ENCODE measurements at places on chromosomes 4 and X.

- no peaks in the 10 kb centered on the region for H3K36me3 ChIP-seq
- DNase-seq: no peak
- no peaks in the 10 kb centered on the region for H3K4me1 ChIP-seq
- no peaks in the 10 kb centered on the region for H3K27me3 ChIP-seq
These were observed 565.7 kb upstream of the FAT1 start for GRCh38 chr4:187289371-187289770.

GRCh38 chr4:154348657-154349056 lies 142.9 kb downstream of the DCHS2 start:
- no peaks in the 10 kb centered on the region for H3K36me3 ChIP-seq
- no peak for DNase-seq
- no peaks in the 10 kb centered on the region for H3K4me1 ChIP-seq
- no peak overlapping the region for H3K27ac ChIP-seq
- H3K27me3 ChIP-seq: no peaks in the 10 kb centered on the region
- H3K4me3 ChIP-seq: no peak overlapping the region

DNA sequence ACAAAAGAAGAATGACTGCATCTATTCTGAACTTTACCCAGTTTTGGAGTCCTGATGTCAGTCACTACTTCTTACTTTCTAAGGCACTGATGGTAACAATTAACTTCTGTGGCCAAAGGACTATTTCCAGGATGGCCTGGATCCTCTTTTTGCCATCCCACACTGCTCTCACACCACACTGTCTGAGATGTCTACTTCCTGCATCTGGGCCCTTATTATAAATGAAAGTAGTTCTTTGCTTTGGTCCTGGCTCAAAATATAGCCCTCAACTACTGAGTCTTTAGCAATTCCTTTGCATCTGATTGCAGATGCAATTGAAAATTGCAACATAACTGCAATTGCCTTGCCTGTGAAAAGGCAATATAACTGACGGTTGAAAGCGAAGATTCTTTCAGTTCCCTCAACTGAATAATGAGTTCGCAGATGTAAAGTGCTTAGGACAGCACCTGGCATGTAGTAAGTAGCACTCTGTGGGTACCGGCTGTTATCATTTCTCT lies 44.2 kb downstream of the COQ2 start:
- no peak overlapping the region for H3K4me3 ChIP-seq
- no peaks in the 10 kb centered on the region for H3K4me1 ChIP-seq
- no peaks in the 10 kb centered on the region for H3K27me3 ChIP-seq

GRCh38 chr4:114658179-114658578 lies 59.6 kb downstream of the UGT8 start:
- DNase-seq: no peak
- no peaks in the 10 kb centered on the region for H3K4me1 ChIP-seq
- H3K27ac ChIP-seq: no peak overlapping the region
- H3K4me3 ChIP-seq: no peak overlapping the region

DNA sequence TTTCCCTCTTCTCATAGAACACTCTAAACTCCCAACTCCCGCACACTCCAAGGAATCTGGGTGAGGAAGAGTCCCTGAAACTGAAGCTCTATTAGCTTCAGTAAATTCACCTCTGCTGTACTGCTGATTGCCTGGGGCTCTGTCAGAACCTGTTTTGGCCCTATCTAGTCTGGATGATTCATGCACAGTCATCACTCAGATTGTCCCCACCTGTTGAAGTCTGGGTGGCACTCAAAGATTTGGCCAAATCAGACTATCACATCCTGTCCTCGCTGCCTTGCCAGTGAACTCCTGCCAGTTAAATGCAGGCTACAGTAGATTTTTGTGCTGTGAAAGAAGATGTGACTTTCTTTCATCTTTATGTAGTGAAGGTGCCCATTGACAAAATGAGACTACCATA lies 63.5 kb upstream of the EMCN start:
- no peak overlapping the region for H3K27ac ChIP-seq
- no peaks in the 10 kb centered on the region for H3K4me1 ChIP-seq
- no peak overlapping the region for H3K4me3 ChIP-seq
- no peaks in the 10 kb centered on the region for H3K27me3 ChIP-seq

DNA sequence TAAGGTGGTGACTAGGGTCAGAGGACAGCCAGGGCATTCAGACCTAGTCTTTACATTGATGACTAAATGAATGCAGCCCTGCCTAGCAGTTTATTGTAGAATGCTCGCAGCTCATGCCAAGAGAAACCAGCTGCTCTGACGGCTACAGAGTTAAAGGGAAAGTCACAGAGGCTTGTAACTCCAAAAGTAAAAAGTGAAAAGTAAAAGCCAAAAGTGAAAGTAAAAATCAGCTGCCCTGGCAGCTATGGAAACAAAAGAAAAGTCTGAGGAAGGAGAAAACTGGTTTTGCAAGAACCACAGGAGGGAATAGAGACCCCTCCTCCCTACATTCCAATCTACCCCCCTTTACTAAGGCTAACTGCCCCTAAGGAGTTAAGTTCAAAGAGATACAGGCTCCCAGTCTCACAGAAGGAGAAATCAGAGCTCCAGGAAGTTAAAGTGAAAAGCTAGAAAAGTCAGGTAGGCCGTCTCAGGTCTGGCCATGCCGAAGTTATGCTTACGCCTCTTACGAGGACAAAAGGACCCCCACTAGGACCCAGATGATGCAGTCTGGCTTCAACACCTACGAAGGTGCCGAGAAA lies 6.0 kb downstream of the GAGE10 start:
- peak overlapping the region; percentile 58 for H3K27ac ChIP-seq
- H3K4me3 ChIP-seq: peak overlapping the region; percentile 59
- H3K27me3 ChIP-seq: no peaks in the 10 kb centered on the region
- no peaks in the 10 kb centered on the region for H3K36me3 ChIP-seq
- DNase-seq: no peak

DNA sequence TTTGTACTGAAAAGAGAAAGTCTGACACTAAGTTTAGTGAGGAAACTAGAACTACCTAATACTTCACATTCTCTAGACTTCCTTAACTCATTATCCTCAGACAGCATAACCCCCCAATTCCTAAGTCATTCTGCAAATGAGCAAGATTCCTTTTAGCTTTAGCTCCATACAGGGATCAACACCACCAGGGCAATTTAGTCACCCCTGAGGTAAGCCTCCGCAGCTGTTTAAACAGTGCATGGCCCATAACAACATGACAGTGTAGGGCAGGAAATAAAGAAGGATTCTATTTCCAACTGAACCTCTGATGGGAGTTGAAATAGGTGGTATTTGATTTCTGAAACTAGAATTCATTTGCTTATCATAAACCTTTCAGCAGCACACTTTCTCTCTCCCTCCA lies 112.8 kb upstream of the DKK2 start:
- H3K4me3 ChIP-seq: no peak overlapping the region
- H3K27ac ChIP-seq: no peak overlapping the region
- no peak for DNase-seq
- no peaks in the 10 kb centered on the region for H3K27me3 ChIP-seq
- H3K36me3 ChIP-seq: no peaks in the 10 kb centered on the region

- H3K36me3 ChIP-seq: no peaks in the 10 kb centered on the region
- no peak overlapping the region for H3K4me3 ChIP-seq
- H3K27me3 ChIP-seq: no peaks in the 10 kb centered on the region
- DNase-seq: no peak
These were observed 640.6 kb downstream of the SPRY1 start for GRCh38 chr4:124037236-124037635.

- no peaks in the 10 kb centered on the region for H3K36me3 ChIP-seq
- H3K4me3 ChIP-seq: peak overlapping the region; percentile 60
- no peak for DNase-seq
- H3K27ac ChIP-seq: no peak overlapping the region
These were observed 839 bp downstream of the STK26 start for GRCh38 chrX:132023896-132024386.

DNA sequence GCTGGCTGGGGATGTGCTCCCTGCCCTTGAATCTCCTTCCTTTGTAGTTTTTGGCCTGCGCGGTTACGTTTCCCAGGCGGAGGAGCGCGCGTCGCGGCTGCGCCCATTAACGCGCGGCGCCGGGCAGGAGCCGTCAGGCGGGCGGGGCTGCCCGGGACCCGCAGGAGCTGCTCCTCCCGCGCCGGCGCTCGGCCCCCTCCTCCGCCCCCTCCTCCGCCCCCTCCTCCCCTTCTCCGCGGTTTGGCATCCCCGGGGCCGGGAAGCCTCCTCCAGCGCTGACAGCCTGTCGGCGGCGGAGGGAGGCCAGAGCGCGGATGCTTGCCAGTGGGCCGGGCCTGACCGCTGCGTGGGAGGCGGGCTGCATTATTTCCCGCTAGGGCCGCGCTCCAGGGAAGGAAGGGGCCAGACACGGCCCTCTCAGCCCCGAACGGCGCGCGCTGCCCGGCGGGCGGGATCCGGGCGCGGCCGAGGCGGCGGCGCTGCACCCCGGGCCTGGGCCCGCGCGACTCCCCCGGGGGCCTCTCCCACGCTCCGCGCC lies at the start of gene DCLK2:
DCLK2 (plus strand) TSS at position 405 of the 538 bp plus-strand sequence. CDS start 583 bp downstream, outside the sequence.
- H3K36me3 ChIP-seq: no peaks in the 10 kb centered on the region
- peak; percentile 91 for DNase-seq
- peak within 1 kb of the TSS; percentile 89 for H3K27ac ChIP-seq

DNA sequence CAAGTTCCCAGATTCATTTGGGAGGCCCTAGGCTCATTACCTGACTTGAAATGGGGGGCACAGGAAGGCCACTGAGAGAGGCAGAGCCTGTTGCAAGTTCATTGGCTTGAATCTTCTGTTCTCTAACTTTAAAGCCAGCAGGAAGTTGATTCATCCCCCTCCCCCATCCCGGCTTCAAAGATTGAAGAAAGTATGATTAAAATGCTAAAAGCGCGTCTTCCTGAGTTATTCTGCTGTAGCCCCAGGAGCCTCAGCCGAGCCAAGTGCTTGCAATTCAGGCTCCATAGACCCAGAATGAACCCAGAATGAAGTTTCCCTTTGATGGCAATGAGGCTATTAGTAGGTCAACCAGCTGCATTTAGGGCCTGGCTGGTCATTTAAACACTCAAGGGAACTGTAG lies 14.7 kb downstream of the CHST7 start:
- H3K27ac ChIP-seq: peak overlapping the region; percentile 60
- H3K4me3 ChIP-seq: no peak overlapping the region
- no peaks in the 10 kb centered on the region for H3K27me3 ChIP-seq
- peak; percentile 83 for DNase-seq
- no peaks in the 10 kb centered on the region for H3K36me3 ChIP-seq

GRCh38 chr4:128550060-128550459 lies 259.4 kb upstream of the JADE1 start:
- H3K4me1 ChIP-seq: peaks cover 4% of the 10 kb centered on the region
- H3K36me3 ChIP-seq: no peaks in the 10 kb centered on the region

- no peaks in the 10 kb centered on the region for H3K36me3 ChIP-seq
- DNase-seq: no peak
- H3K27ac ChIP-seq: no peak overlapping the region
These were observed 27.5 kb downstream of the LNX1 start for GRCh38 chr4:53563824-53564223.

GRCh38 chr4:53498706-53499105 lies 92.6 kb downstream of the LNX1 start:
- H3K4me1 ChIP-seq: peaks cover 6% of the 10 kb centered on the region
- H3K27me3 ChIP-seq: no peaks in the 10 kb centered on the region
- no peak for DNase-seq
- no peak overlapping the region for H3K4me3 ChIP-seq
- H3K36me3 ChIP-seq: no peaks in the 10 kb centered on the region

DNA sequence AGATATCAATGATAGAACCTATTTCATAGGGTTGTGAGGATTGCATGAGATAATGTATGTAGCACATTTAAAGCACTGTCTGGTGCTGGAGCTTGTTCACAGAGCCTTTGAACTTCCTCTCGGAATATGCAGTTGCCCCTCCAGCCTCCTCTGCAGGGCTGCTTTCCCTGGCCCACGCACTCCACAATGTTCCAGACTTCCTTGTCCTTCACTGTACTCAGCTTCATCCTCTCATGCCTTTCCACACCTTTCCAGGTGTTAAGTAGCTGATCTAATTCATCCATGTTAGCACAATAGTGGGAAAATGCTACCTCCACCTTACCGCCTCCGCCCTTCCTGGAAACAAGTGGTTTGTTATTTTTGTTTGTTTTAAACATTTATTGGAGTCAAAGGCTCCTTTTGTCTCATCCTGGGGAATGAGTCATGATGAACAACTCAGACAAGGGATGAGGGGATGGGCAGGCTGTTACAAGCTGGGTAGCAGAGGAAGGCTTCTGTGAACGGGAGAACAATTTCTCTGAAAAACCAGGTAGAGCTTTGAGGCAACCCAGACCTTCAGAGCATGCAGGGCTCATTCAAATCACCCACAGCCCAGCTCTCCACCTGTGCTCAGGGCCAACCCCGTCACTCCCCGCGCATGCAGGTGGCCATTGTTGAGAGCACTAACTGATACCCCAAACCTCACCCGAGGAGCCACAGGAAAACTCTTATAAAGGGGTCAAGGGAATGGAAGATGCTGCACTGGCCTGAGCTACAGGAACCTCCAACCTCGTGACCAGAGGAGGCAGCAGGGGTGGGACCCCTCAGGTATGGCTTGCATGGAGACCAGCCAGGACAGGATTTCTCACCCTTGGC lies 84.9 kb upstream of the TBL1X start:
- no peaks in the 10 kb centered on the region for H3K27me3 ChIP-seq
- no peak overlapping the region for H3K4me3 ChIP-seq
- no peaks in the 10 kb centered on the region for H3K36me3 ChIP-seq
- no peaks in the 10 kb centered on the region for H3K4me1 ChIP-seq

Data from ascending aorta (tissue), 2 donors.